Esophagus mucosa (tissue), 1 donor: ENCODE measurements at places on chromosomes 6 and 20.

GRCh38 chr6:41560431-41561192, 14.4 kb downstream of the FOXP4 start:
- ATAC-seq = peak; percentile 52

- no peak for ATAC-seq
Measured at GRCh38 chr6:1765160-1765903, 155.6 kb downstream of the FOXC1 start.

DNA sequence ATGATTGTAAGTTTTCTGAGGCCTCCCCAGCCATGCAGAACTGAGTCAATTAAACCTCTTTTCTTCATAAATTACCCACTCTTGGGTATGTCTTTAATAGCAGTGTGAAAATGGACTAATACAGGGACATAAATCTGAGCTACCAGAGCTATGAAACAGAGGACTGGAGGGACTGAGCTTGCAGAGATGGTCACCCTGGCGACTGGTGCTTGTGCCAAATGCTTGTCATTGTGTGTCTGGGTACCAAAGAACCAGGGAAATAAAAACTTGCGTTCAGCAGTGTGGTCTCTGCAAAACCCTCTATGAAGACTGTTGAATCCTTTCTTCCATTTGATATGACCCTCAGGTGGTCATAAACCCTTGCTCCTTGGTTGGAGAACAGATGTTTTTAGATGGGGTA, 105.1 kb upstream of the PRL start:
- no peak for ATAC-seq

GRCh38 chr6:13268913-13269518, 59.3 kb downstream of the TBC1D7 start:
- ATAC-seq = peak; percentile 26

DNA sequence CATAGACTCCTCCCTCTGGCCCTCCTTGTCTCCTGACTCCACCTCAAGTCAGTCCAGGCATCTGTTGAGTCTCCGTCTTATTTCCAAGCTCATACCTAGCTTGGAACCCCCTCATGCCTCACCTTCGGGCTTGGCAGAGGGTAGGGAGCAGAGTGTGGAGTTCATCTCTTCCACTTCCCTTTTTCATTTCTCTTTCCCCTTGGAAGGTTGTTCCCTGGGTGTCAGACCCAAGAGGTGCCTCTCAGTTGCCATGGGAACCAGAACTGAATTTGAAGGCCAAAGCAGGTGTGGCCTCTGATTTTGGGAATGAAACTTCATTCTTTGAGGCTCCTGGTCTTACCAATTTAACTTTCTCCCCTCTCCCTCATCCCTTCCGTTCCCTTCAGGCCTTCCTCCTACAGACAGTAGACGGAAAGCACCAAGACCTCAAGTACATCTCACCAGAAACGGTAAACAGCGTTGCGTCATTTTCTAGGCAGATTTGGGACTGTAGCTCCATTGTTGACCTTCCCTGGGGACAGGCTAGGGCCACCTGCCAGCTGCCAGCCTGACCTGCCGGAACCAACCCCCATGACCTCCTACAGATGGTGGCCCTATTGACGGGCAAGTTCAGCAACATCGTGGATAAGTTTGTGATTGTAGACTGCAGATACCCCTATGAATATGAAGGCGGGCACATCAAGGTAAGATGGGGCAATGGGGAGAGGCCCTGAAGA, 6.6 kb downstream of the CDC25B start:
- ATAC-seq = no peak

DNA sequence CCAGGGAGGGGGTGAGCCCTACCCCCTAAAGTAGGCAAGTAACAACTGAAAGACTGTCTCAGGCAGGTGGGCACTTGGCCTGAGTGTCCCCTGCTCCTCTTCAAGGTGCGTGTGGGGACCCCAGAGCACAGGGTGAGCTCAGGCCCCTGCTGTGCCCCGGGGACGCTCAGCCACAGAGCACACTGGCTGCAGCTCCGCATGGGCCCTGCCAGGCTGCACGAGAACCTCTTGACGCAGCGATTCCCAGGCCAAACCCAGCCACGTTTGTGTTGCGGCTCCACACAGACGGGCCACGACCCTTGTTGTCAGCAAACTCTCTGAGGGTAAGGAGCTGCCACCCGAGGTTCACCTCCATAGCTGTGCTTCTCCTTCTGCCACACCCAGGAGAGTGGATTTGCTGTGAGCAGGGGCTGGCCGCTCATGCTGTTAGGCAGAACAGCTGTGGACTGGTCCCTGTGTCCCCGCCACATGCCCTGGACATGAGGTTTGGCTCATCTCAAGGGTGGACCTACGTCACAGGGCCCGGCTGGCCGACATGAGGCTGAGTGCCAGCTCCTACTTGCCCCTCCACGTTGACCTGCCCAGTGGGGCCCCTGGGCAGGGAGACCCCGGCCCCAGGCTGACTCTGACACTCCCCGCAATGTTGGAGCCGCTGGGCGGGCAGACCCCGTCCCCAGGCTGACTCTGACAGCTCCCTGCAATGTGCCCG, 29.7 kb upstream of the GATA5 start:
- ATAC-seq = no peak

- ATAC-seq = peak; percentile 85
Measured at GRCh38 chr6:143328876-143329275, 121.6 kb downstream of the ADAT2 start.

- ATAC-seq = no peak
Measured at GRCh38 chr6:96645106-96645505, 82.2 kb downstream of the FHL5 start.

GRCh38 chr6:47303342-47303741, 6.4 kb downstream of the TNFRSF21 start:
- ATAC-seq = no peak

DNA sequence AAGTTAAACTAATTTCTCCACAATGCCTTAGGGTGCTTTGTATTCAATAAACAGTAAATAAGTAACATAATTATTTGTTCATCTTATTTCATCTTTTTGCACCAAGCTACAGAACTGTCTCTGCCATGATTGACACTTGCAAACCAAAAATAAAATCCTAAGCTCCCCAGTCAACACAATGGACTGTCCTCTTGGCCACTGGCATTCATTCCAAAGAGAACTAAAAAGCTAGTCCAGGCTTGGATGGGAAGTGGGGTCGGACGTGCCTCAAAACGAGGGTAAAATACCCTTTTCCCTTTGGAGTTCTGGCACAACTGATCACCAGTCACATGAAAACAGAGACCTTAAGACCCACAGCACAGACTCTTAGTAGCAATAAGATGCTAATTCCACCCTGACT, 66.4 kb upstream of the THBS2 start:
- no peak for ATAC-seq

- no peak for ATAC-seq
Measured at GRCh38 chr6:73671911-73672685, 18.3 kb upstream of the SLC17A5 start.

DNA sequence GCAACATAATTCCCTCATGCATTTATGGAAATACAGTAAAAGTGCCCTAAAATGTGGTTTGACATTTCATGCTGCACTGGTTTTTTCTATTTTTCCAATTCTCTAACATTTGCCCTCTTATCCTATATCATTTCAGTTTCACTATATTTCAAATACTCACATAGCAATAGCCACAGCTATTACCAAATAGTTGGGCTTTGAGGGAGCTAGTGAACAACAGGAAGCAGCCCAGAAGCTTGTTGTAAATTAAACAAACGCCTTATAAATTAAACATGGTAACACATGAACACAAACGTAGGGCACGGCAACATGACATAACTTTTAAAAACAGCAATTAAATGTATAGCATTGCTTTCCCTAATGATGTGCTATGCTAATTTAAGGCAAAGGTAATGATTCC, 469.0 kb downstream of the CDC5L start:
- ATAC-seq = no peak

- ATAC-seq = no peak
Measured at GRCh38 chr6:34242252-34243130, 5.8 kb downstream of the HMGA1 start.

GRCh38 chr20:52895235-52895634, 76.9 kb upstream of the TSHZ2 start:
- ATAC-seq = no peak

DNA sequence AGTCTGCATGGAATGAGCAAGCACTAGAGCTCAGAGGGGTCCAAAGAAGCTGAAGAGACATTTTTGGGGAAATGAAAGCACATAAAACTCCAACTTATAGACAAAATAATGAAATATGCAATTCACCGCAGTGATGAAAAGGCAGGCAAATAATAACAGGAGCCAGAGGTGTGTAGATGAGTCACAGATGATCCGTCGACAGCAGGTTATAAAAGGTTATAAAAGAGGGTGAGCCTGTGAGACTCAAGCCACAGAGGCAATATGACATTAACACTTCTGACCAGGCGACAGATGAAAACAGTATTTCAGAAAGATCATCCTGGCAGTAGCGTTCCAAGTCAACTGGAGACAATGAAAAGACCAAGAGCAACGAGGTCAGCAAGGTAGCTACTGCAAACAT, 35.8 kb upstream of the ANKRD60 start:
- ATAC-seq = peak; percentile 63

DNA sequence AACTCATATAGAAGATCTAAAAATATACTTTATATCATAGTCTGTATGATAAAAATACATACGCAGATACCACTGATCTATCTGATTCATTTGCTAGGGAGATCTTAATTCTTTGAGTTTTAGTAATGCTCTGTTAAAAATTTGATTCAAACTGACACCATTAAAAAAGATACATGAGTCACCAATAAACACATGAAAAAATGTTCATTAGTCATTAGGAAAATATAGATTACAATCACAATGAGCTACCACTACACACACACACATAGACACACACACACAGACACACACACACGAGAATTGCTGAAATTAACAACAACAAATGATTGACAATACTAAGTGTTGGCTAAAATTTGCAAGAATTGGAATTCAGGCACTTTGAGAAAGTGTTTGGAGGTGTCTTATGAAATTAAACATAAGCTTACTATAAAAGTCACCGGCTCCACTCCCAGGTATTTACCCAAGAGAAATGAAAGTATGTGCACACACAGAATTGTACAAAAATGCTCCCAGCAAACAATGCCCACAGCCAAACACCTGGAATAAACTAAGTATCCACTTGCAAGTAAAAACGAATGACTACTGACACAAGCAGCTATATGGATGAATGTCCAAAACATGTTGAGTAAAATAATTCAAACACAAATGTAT, 117.7 kb upstream of the GGTLC1 start:
- ATAC-seq = no peak

DNA sequence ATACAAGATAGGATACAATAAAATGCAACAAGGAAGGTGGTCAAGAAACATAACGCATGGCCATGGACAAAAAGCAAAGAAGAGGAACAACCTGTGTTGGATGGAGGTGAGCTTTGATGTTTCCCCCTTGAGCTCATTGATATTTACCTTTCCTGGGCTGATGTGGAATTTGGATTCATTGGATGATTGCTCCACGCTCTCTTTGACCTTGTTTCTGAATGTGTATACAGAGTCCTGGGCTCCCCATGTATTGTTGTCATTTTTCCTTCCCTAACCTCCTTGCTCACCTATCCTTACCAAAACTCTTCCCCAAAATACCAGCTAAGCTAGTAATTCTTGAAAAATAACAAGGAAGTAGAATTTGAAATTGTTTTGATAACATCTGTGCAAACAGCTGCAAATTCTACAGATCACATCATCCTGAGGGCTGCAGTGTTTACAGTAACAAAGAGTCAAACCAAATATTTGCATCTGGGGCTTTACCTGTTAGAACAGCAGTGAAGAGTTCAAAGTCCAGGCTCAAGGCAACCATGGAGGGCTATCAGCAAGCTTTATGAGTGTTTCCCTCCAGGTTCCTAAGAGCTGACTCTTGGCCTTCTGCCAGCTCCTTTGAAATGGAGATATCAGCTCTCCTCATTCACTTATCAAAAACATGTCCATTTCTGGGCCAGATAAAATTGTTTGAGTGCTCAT, 214.3 kb upstream of the MARCKS start:
- ATAC-seq = peak; percentile 64

- peak; percentile 69 for ATAC-seq
Measured at GRCh38 chr20:11851646-11852045, 66.0 kb upstream of the BTBD3 start.

DNA sequence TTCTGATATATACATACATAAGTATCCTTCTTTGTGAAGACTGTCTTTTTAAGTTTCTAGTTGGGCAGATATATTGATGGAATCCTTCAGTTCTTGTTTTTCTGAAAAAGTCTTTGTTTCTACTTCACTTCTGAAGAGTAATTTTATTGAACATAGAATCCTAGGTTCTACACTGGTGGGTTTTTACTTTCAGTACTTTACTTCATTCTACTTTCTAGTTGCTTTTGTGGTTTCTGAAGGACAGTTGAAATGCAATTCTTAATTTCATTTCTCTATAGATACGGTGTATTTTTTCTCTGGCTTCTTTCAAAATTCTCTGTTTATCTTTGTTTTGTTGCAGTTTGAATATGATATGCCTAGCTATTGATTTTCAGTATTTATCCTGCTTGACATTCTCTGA, 105.3 kb downstream of the HMGCLL1 start:
- no peak for ATAC-seq

- ATAC-seq = no peak
Measured at GRCh38 chr6:160960839-160961238, 30.7 kb upstream of the MAP3K4 start.

GRCh38 chr20:56893226-56893917, 264.3 kb downstream of the TFAP2C start:
- ATAC-seq = no peak

DNA sequence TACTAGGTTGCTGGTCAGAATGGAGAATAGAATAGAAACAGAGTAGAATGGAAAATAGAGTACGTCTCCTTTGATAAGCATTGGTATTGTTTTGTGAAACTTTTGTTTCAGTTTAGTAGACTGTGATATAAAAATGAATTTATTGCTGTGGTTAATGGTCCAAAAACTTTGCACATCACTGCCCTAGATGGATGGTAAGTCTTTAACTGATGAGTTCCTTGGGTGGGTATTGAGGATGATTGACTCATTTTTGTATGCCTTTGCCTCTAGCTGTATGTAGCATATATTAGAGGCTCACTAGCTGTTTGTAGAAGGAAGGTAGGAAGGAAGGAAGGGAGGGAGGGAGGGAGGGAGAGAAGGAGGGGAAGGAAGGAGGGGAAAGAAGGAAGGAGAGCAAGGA, 48.3 kb downstream of the ZDHHC14 start:
- no peak for ATAC-seq
